Suprapubic skin (tissue), 4 donors: ENCODE measurements at places on chromosomes 1 and 21.

- DNase-seq = no peak
Measured at GRCh38 chr1:47390843-47391242, 25.2 kb upstream of the FOXE3 start.

DNA sequence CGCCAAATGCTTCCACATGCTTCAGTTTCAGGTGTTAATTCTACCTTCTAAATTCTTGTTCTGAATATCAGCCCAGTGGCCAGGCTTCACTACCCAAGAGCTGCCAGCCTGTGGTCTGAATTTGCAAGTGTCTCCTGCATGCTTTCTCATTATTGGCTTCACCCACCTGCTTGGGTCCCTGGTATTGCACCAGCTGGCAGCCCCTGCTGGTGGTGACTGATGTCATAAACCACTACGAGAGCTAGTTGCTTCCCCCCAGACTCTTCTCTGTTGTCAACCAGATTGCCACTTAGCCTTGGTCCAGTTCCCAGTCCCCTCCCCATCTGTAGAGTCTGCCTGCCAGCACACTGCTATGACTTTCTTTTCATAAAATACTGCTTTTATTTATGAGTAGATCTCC is 197.7 kb upstream of the DUSP10 start:
- DNase-seq = no peak

GRCh38 chr1:172180501-172181285 is 239.8 kb upstream of the C1orf105 start:
- DNase-seq = no peak

DNA sequence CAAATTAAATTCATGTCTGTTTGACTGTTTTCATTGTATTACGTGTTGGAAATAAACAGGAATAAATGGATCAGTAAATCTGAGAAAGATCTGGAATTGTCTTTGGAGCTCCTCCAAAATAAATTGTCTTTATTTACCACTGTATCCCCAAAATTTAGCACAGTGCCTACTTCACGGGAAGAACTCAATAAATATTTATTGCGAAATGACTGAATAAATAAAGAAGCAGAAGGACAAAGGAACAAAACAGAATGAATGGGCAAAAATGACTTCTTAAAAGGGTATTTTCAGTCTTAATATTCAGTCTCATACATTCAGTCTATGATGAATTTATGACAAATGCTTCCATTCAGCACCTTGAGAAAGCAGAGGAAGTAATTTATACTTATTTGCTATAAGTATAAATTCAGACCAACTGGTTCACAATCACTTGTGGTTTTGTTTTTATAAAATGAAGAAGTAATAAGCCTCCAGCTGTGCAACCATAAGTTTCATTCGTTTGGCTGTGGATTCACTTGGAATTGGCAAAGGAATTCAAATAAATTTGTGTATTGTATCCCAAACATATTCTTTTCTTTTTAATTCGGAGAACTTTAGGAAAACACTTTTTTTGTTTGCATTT is 19.2 kb upstream of the PRKAA2 start:
- no peak for DNase-seq

DNA sequence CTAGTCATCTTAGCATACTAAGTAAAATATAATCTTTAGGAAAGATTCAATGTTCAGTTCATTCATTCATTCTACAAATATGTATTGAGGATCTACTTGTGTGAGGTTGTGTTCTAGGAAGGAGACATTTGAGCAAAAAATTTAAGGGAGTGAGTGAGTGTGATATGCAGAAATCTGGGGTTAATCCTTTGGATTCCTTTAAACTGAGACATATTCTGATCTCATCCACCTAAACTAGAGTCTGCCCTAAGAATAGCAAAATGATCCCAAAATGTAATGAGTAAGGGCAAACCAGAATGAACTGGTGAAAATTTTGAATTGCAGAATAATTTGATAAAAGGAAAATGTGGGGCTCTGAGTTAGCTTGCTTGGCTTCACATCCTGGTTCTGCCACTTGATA is 8.6 kb downstream of the UBE2U start:
- no peak for DNase-seq

DNA sequence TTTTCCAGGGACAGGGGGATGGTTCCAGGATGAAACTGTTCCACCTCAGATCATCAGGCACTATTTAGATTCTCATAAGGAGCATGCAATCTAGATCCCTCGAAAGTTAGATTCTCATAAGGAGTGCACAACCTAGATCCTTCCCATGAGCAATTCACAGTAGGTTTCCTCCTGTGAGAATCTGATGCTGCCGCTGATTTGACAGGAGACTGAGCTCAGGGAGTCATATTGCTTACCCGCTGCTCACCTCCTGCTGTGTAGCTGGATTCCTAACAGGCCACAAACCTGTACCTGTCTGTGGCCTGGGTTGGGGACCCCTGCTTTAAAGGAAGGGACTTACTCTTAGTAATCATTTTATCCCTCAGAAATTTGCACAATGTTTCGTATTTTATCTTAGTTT is 9.3 kb downstream of the CTH start:
- DNase-seq = no peak

DNA sequence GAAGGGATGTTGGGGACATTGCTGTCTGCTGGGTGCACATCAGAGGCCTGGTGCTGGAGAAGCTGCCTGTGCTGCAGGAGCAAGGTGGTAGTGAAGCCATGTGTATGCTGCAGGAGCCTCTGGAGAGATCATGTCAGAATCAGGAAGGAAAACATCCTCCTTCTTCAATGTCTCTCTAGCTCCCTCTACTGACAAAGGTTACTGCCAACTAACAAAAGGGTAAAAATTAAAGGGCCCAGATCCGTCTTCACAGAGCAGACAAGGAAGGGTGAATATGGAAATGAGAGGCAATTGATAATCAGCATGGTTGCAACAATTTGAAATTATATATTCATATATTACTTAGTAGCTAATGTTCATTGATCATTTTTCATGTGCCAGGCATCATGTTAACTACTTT is 32.2 kb downstream of the FAM177B start:
- DNase-seq = no peak

- DNase-seq = no peak
Measured at GRCh38 chr1:30731806-30732276, 8.5 kb upstream of the MATN1 start.

DNA sequence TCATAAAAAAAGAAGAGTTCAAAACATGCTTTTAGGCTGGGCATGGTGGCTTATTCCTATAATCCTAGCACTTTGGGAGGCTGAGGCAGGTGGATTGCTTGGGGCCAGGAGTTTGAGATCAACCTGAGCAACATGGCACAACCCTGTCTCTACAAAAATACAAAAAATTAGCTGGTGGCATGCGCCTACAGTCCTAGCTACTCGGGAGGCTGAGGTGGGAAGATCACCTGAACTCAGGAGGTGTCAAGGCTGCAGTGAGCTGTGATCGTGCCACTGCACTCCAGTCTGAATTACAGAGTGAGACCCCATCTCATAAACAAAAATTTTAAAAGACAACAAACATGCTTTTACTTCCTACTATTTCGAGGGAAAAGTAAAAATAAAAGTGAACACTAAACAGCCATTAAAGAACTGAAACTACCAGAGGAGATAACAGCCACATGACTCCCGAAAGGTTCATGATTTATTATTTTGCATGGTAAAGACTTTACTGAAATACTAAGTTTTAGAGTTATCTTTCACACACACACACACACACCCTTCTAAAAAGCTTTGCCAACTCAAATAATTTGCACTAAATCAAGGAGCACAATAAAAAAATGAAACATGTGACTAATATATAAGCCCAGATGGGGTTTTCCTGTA is 48.1 kb downstream of the USP1 start:
- no peak for DNase-seq

GRCh38 chr1:6009120-6010040 is 17.2 kb upstream of the NPHP4 start:
- no peak for DNase-seq

DNA sequence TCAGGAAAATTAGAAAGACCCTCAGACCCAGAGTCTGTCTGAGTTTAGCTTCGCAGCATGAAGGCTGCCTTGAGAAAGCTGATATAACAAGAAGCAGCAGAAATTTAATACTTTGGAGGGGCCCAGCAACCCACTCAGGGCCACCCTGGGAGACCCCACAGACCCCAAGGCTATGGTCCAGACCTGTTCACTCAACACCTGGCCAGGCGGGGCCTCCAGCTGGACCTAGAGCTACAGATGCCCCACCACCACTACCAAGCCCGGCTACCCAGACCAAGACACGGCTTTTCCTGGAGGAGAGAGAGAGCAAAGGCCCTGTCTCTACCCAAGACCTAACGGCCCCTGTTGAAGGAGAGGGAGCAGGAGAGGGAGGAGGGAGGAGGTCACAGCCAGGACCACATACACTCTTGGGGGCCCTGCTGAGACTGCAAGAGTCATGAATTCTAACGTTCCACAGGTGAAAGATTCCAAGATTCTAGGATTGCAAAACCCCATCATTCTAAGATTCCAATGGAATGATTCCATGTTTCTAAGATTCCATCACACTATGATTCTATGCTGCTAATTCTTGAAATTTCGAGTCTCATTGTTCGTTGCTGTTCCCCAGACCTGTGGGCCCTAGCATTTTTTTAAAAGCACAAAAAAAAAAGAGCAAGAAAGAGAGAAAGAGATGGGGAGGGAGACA is 53.2 kb downstream of the LACTBL1 start:
- DNase-seq = no peak

DNA sequence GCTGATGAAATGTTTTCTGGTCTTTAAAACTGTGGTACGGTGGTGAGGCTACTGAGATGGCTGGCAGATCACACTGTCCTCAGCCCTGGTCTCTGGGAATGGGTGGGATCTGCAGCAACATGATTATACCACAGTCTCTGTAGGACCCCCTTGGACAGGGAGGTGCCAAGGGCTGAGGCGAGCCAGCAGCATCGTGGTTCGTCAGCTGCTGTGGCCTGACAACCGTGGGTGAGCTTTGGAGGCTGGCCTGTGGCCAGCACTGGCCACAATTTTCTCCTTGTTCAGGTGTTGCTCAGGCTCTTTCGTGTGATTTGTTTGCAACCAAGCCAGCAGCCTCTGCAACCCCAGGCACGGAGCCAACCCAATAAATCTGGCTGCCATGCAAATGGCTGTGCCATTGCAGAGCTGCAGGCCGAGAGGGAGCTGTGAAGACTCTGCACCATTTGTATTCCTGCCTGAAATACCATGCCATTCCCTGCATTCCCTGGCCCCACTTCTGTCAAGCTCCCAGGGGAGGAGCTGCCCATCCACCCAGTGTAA is 70.9 kb downstream of the PCP4 start:
- DNase-seq = no peak

GRCh38 chr1:82160036-82160435 is 359.3 kb downstream of the ADGRL2 start:
- no peak for DNase-seq

GRCh38 chr1:197797010-197797409 is 21.7 kb upstream of the DENND1B start:
- no peak for DNase-seq

- DNase-seq = no peak
Measured at GRCh38 chr1:174913225-174913903, 86.4 kb upstream of the CACYBP start.

- no peak for DNase-seq
Measured at GRCh38 chr1:10213186-10213705, 2.9 kb downstream of the KIF1B start.

- DNase-seq = no peak
Measured at GRCh38 chr1:68585351-68585750, 88.5 kb upstream of the DEPDC1 start.

- DNase-seq = no peak
Measured at GRCh38 chr1:243264717-243265116, 8.9 kb downstream of the SDCCAG8 start.

- DNase-seq = no peak
Measured at GRCh38 chr1:25112400-25112799, 119.9 kb downstream of the SYF2 start.

DNA sequence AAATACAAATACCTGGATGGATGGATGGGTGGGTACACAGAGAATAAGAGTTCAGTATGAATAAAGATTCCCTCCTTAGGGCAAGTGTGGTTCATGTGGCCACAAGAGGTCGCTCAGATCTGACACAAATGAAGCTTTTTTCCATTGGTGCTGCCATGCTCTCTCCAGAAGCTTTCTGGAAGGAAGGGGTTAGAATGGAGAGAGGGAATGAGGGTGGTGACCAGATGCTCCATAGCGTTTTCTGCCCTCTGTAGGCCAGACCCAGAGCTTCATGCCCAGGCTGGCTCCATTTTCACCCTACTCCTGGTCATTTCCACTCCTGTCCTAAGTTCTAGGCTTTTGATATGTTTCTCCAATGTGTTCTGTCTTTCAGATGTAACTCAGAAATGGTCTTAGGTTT is 3.3 kb upstream of the FCRL6 start:
- no peak for DNase-seq

- no peak for DNase-seq
Measured at GRCh38 chr1:119767486-119767885, 1.2 kb downstream of the HMGCS2 start.

DNA sequence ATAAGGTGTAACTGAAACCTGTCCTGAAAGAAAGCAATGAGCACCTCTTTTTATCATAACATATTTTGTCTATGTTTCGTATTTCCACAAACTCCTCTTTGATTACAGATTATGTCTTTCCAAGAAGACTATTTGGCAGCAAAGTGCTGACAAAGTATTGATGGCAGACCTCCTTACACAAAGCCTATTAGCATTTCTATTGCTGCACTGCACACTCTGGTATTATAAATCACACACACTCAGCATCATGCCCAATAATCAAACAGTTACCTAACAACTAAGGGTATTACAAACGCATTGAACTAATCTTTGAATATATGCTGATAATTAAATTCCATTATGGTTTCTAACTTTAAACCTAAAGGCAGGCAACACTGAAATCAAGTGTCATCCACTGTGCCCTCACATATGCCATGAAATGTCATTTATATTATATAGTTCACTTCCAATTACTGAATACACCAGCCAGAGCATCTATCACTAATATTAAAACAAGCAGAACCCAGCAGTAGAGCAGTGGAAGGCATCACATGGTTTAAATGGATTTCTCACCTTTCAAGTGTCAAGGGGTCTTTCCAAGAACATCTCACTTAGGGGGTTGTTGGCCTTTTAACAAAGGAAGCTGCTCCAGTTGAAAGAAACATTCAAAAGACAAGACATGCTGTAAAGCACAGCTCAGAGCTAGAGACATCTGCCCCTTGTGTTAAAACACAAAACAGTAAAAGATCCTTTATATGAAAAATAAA is 239.1 kb downstream of the RERE start:
- no peak for DNase-seq

DNA sequence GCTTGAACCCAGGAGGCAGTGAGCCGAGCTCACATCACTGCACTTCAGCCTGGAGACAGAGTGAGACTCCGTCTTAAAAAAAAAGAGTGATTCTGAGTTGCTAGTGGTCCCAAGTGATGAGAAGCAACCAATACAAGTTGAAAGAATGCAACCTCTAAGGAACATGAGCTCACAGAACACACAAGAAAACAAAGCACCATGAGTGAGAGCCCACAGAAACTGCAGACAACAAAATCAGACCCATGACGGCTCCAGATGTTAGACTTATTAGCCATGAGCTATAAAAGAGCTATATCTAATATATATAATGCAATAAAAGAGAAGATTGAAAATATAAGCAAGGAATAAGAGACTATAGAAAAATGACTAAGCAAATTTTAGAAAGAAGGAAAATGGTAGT is 50.0 kb downstream of the MATN1 start:
- DNase-seq = no peak

GRCh38 chr1:16141573-16142336 is 14.1 kb downstream of the EPHA2 start:
- no peak for DNase-seq

- no peak for DNase-seq
Measured at GRCh38 chr1:29878501-29878900, 642.2 kb downstream of the PTPRU start.
